ENCODE measurements at places on chromosomes 7 and 10.

DNA sequence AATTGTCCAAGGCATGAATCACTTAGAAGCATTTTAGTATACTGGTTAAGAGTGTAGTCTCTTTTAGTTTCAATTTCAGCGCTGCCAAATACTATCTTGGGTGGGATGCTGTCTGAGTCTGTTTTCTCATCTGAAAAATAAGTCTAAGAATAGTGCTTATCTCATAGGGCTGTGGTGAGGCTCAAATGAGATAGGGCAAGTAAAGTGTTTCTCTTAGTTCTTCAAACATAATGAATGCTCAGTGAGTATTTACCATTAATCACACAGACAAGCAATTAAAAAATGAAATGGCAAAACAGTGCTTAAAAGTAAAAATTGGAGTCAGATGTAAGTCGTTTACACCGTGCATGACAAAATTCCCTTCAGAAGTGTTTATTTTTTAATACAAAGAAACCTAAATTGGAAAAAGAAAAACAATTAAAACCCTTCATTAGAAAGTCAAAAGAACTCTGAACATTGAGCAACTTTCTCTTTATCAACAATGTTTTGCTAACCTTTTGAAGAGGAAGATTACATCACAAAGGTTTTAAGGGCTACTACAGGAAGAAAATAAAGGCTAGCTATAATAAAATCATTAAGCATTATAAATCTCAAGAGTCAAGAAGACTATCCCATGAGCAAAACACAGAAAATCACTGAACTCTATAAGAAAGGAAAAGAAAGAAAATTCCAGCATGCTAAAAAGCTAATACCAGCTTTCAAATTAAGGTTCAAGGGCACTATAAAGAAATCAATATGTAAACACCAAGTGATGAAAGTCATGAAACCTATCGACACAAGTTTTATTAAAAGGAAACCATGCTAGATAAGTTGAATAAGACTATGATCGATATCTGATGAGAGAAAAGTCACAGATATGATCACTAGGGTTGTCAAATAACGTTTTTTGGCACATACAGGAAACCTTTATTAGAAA lies 45.6 kb upstream of the C1GALT1 start:
- DNase-seq, result no peak
- no peaks in the 10 kb centered on the region for H3K36me3 ChIP-seq
- no peaks in the 10 kb centered on the region for H3K4me1 ChIP-seq
- no peaks in the 10 kb centered on the region for H3K27me3 ChIP-seq
- H3K27ac ChIP-seq, result no peak overlapping the region

GRCh38 chr7:17912536-17913235 lies 27.6 kb downstream of the SNX13 start:
- peaks cover 4% of the 10 kb centered on the region for H3K4me1 ChIP-seq
- H3K4me3 ChIP-seq, result no peak overlapping the region
- no peaks in the 10 kb centered on the region for H3K27me3 ChIP-seq
- no peak overlapping the region for H3K27ac ChIP-seq
- no peak for DNase-seq

GRCh38 chr7:44286182-44286617 lies 39.2 kb downstream of the CAMK2B start:
- no peak overlapping the region for H3K4me3 ChIP-seq
- peak; percentile 49 for DNase-seq
- H3K36me3 ChIP-seq, result no peaks in the 10 kb centered on the region
- no peaks in the 10 kb centered on the region for H3K4me1 ChIP-seq

GRCh38 chr7:44072364-44073231 lies 7.2 kb upstream of the PGAM2 start:
- DNase-seq, result peak; percentile 96
- no peaks in the 10 kb centered on the region for H3K27me3 ChIP-seq
- H3K4me1 ChIP-seq, result peaks cover 34% of the 10 kb centered on the region
- peak overlapping the region; percentile 97 for H3K27ac ChIP-seq
- H3K4me3 ChIP-seq, result peak overlapping the region; percentile 23

DNA sequence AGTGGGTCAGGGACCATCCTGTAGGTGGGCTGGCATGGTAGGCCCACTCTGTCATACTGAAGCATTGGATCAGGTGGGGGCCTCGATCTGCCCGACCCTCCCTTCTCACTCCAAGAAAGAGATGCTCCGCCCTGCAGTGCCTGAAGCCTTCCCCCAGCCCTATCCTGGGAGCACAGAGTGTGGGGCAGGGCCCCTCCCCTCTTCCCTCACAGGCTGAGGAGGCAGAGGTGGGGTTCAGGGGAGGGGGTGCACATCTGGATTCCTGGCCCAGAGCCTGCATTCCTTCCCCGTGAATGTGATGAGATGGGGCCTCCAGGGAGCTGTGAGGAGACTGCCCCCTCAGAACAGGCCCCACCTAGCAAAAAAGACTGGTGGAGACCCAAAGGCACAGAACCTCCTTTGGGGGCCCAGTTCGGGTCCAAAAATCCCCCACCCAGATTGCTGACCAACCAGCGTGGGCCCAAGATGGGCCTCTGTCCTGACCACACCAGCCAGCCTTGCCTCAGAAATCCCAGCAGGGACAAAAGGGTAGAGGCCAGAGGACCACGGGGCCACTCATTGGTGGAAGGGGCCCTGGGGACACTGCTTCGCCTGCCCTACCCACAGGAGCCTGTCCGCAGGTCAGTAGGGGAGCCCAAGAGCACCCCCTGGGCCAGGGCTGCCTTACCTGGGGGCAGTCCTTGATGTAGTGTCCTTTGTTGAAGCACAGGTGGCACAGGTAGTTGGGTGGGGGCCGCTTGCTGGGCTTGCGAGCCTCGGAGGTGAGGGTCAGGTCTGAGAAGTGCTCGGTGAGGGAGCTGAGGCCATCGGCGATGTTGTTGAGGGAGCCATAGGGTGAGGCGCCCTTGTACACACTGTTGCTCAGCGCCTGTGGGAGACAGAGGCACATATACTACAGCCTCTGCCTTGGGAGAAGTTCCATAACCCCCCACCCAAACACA lies 13.3 kb downstream of the ZCCHC24 start:
- DNase-seq, result peak; percentile 35
- H3K4me3 ChIP-seq, result no peak overlapping the region
- peaks cover 8% of the 10 kb centered on the region for H3K4me1 ChIP-seq
- no peaks in the 10 kb centered on the region for H3K36me3 ChIP-seq
- no peak overlapping the region for H3K27ac ChIP-seq
- H3K27me3 ChIP-seq, result no peaks in the 10 kb centered on the region

DNA sequence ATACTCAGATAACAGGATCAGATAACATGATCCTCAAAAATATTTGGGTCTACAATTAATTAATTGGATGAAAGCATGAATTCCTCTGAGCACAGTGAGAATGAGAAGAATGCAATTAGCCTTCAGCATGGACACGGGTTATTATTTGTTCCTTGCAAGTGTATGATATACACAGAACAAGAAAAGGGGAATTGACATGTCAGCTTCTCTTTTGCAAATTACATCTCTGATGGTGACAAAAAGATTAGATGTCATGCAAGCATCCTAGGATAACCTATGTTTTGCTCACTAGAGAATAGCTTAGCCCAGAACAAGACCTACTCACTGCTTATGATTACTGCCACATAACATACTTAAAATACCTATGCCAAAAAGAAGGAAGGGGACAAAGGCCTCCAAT lies 120.3 kb downstream of the ABLIM1 start:
- DNase-seq, result no peak
- no peak overlapping the region for H3K4me3 ChIP-seq
- H3K4me1 ChIP-seq, result no peaks in the 10 kb centered on the region
- no peak overlapping the region for H3K27ac ChIP-seq
- H3K36me3 ChIP-seq, result no peaks in the 10 kb centered on the region
- no peaks in the 10 kb centered on the region for H3K27me3 ChIP-seq

DNA sequence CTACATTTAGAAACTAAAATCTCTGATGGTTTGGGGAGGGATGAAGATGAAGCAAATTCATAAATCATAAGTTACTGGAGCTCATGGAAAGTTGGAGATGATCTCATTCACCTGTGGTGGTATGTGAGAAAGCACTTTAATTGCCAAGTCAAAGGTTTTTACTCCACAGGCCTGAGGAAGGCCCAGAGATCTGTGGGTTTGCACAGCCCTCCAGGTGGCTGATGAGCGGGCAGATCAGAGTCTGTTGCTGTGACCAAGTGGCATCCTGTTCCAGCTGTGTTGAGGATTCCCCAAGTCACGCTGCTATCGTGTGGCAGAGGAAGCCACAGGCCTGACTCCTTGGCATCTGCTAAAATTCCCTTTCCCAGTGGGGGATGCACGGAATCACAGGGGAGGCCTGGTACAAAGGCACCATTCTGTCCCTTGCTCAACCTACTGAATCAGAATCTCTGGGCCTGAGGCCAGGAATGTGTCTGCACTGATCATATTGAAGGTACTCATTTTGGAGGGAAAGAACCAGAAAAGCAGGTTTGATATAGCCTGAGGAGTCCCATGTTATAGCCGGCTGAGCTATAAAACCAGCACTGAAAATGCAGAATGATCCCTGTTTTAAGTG lies 19.7 kb upstream of the DDC start:
- H3K36me3 ChIP-seq, result no peaks in the 10 kb centered on the region
- peaks cover 10% of the 10 kb centered on the region for H3K4me1 ChIP-seq
- H3K27ac ChIP-seq, result peak overlapping the region; percentile 27
- no peaks in the 10 kb centered on the region for H3K27me3 ChIP-seq

DNA sequence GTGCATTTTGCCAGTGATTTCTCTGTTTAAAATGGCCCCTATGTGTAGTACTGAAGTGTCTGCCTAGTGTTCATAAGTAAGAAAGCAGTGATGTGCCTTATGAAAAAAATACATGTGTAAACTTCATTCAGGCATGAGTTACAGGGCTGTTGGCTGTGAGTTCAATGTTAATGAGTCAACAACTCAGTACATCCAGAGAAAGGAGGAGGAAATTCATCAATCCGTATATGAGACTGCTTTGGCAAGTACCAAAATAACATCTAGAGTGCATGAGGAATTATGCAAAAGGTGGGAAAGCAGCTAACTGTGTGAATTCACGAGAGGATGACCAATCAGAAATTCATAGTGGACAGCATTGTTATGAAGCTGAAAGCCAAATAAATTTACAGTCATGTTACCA lies 255.6 kb downstream of the ZEB1 start:
- no peaks in the 10 kb centered on the region for H3K4me1 ChIP-seq
- no peak overlapping the region for H3K27ac ChIP-seq
- H3K4me3 ChIP-seq, result no peak overlapping the region
- no peaks in the 10 kb centered on the region for H3K36me3 ChIP-seq

All from RWPE2 (cell line).